ENCODE measurements at places on chromosomes 16 and 17.

- DNase-seq = peak; percentile 59
Measured at GRCh38 chr16:53503991-53504663, 1.1 kb upstream of the AKTIP start.

- peak; percentile 67 for DNase-seq
Measured at GRCh38 chr16:4613636-4614570, 785 bp downstream of the UBALD1 start.

- peak; percentile 23 for DNase-seq
Measured at GRCh38 chr16:59042301-59042700, 308.2 kb upstream of the GOT2 start.

DNA sequence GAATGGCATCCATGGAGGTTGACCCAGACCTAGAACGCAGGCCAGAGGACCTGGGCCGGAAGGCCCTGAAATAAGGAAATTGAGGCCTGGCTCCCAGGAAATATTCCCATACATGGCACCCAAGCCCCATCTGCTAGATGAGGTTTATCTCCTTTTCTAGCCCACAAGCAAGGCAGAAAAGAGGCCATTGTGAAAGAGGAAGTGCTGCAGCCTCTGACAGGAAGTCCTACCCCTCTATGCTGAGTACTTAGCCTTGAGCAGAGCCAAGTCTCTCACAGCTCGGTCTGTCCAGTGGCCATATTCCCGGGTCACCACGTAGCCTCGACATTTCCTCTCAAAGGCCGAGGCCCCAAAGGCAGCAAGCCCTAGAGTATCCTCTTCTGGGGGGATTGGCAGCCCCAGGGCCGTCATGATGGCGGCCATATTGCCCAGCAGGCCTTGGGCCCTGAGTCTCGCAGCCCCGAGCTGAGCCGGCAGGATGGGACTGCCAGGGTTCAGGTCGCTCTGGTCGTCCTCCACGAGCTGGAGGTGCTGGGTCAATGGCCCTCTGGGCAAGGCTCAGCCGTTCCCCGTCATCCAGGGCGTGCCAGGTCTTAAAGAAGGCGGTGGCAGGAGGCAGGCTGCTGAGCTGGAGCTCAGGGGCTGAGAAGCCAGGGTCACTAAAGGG, 7.8 kb downstream of the CTF1 start:
- no peak for DNase-seq

- DNase-seq = no peak
Measured at GRCh38 chr17:13099089-13099735, 81.4 kb upstream of the ELAC2 start.

DNA sequence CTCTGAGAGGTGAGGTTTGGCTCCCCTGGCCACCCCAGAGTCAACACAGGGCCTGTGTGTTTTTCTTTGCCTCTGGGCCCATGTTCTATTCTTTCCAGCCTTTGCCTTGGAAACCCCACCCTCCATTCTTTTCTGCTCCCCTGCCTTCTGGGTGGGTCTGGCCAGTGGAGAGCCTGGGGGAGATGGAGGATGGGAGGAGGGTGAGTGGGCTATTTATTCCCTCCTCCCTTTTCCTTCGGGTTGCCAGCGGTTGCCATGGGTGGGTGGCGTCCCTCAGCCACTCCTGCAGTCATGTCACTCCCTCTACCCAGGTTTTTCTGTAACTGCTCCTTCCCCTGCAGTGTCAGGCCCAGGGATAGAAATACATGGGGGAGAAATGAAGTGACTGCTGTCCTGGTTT, 15.5 kb downstream of the CMIP start:
- no peak for DNase-seq

DNA sequence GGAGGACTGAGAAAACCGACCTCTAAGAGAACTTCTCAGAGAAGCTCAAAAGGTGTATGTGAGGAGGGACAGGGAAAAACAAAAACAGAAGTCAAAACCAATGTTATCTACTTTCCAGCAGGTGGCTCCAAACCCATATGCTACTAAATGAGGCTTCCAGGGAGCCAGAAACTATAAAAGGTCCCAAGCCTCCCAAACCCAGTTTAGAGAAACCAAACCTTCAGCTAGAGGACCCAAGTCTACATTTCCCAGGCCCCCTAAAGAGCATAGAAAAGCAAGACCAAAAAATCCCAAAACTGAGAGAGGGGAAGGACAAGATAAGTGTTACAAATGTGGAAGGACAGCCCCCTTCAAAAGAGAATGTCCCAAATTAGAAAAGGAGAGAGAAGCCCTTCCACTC, 3.7 kb downstream of the HPR start:
- peak; percentile 46 for DNase-seq

GRCh38 chr17:7220593-7221277, 997 bp downstream of the ACADVL start:
- DNase-seq = peak; percentile 80

DNA sequence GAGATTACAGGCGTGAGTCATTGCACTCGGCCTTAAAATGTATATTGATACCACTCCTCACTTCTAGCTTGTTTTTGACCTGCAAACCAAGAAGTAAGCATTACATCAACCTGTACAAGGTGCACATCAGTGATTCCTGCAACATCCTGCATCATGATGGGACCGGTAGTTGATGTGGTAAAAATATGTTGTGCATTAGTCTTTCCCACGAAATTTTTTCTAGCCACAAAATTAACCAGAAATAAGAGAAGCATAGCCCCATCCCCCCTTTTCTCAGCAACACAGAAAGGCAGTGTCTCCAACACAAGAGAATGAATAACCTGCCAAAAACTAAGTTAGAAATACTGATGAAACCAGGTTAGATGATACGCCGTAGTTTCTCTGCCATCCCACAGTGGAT, 21.1 kb upstream of the NSMCE1 start:
- no peak for DNase-seq

GRCh38 chr16:56915336-56916119, 16.4 kb upstream of the HERPUD1 start:
- peak; percentile 16 for DNase-seq

DNA sequence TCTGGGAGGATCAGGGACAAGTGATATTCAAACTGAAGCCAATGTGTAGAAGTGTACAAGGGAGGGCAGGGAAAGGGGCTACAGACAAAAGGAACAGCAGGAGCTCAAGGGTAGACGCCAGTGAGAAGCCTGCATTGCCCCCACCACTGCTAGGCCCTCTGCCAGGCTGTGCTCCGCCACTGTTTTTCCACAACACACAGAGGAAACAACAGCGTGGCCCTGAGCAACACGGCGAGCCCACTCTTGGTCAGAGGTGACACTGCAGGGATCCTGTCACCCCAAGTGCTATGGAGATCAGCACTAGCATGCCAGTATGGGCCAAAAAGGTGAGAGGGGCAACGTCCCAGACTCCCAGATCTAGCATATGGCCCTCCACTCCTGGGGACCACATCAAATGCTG, 23.4 kb downstream of the MYO18A start:
- DNase-seq = peak; percentile 41

- no peak for DNase-seq
Measured at GRCh38 chr16:4381072-4381934, 9.7 kb downstream of the VASN start.

GRCh38 chr16:11272921-11273720, at the start of gene PRM3:
TSS of gene PRM3 (minus strand) at chr16:11273629. CDS start at chr16:11273595, 34 bp downstream.
- no peak for DNase-seq

GRCh38 chr17:74508156-74508555, 23.1 kb downstream of the CD300LB start:
- DNase-seq = no peak

DNA sequence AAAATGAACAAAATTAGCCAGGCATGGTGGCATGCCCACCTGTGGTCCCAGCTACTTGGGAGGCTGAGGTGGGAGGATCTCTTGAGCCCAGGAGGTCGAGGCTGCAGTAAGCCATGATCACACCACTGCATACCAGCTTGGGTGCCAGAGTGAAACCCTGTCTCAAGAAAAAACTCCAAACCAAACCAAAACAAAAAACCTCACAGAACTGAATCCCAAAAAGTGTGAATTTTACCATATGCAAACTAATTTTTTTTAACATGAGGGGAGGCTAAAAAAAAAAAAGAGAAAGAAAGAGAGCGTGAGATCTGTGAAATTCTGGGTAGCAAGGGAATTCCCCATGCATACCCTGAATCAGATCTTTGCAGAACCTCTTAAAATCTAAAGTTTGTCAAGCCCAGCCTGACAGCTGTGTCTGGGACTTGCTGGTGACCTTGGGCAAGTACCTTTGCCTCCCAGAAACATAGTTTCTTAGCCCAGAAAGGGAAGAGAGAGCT, 17.1 kb upstream of the CDH1 start:
- DNase-seq = no peak

DNA sequence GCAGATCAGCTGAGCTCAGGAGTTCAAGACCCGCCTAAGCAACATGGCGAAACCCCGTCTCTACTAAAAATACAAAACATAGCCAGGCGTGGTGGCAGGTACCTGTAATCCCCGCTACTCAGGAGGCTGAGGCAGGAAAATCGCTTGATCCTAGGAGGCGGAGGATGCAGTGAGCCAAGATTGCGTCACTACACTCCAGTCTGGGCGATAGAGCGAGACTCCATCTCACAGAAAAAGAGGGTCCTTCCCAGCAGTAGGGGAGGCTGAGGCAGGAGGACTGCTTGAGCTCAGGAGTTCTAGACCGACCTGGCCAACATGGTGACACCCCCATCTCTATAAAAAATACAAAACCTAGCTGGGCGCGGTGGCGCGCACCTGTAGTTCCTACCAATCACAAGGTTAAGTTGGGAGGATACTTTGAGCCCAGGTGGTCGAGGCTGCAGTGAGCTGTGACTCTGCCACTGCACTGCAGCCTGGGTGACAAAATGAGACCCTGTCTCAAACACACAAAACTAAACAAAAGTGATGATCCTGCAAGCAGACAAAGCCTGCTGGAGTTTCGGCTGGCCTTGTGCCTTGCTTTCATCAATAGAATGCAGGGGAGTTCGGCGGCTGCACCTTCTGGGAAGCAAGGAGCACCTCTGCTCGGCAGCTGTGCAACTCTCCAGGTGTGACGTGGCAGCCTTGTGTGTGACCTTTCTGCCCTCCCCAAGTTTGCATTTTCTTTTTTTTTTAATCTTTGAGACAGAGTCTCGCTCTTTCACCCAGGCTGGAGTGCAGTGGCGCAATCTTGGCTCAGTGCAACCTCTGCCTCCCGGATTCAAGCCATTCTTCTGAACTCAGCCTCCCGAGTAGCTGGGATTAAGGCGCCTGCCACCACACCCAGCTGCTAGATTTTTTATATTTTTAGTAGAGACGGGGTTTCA, 12.4 kb upstream of the YWHAE start:
- DNase-seq = no peak

- DNase-seq = peak; percentile 69
Measured at GRCh38 chr17:74305865-74306654, 20.0 kb upstream of the KIF19 start.

DNA sequence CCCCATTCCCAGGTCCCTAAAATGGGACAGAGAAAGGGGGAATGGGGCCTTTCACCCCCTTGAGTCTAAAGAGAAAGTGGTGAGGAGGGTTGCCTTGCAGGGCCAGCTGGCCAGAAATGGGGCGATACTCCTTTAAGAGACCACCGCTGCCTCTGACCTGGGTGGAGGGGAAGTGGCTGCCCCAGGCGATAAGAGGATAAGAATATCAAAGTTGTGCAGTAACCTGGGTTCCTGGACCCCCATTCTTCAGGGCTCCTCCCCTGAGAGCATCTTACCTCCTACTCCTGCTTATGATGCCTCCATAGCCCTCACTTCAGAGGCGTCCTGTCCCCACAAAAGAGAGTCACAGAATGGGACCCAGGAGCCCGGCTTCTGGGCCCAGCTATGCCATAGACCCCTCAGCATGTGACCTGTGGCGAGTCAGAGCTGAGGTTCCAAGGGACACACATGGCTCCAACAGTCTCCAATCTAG, 5.2 kb upstream of the TSPOAP1 start:
- no peak for DNase-seq

DNA sequence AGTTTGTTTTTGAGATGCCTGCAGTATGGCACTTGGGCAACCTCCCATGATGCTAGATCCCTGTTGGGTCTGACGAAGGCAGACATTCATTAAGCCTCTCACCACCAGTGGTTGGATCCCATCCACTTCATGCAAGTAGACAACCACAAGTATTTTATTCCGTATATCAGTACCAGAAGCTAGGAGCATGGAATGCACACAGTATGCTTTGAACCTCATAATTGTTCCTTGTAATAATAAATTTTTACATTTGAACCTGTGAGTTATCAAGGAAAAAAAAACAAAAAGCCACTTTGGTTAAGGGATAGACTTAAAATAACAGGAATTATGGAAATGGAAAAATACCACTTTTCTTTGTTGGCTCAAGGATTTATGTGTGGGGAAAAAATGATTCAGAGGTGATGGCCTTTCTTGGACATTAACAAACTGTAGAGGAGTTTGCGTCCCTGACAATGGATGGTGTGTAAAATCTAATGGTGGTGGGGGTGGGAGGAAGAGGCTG, 107.1 kb upstream of the KCNJ16 start:
- peak; percentile 98 for DNase-seq

GRCh38 chr16:51449441-51449840, 298.4 kb upstream of the SALL1 start:
- DNase-seq = no peak

DNA sequence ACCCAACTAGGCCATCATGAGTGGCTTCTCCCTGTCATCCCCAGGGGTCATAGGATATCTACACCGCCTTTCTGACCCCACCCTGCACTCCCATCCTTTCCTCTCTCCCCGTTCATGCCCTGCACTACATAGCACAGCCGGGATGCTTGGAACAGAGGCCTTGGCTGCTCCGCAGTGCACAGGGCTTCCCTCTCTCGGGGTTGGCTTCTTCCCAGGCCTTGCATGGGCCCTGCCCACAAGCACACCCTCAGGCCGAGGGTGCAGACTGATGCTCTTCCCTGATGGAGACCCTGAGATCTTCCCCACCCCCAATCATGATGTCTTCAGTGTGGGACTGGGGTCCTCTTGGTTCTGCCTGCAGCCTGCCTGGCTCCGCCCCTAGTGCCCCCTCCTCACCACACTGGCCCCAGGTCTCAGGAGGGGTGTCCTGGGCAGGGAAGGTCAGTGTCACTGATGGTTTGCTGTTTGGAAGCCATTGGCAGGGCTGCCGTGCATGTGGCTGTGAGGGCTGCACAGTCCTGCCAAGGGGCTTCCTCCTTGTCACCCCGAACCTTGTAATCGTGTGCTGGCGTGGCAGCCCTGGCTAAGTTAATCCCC, 14.3 kb upstream of the NAGLU start:
- peak; percentile 62 for DNase-seq

DNA sequence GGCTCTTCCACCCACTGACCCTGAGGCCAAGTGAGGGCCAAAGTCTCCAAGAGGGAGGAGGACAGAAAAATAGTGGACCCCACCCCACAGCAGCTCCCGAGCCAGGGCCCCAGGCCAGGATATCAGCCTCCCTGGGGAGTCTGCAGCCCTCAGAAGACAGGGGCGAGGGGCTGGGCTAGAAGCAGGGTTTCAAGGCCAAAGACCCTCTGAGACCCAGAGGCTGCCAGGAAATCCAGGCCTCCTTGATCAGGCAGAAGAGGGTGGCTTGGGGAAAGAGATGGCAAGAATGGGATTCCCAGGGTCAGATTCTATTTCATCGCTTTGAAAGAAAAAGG, 156.1 kb downstream of the ZNF423 start:
- peak; percentile 8 for DNase-seq

- peak; percentile 73 for DNase-seq
Measured at GRCh38 chr16:2912330-2913199, 834 bp downstream of the FLYWCH1 start.

GRCh38 chr16:87218281-87219055, 98.7 kb downstream of the C16orf95 start:
- DNase-seq = no peak

- DNase-seq = no peak
Measured at GRCh38 chr16:85809645-85810044, 10.2 kb downstream of the COX4I1 start.

GRCh38 chr16:84563786-84564420, 54.0 kb downstream of the COTL1 start:
- no peak for DNase-seq

GRCh38 chr16:10466861-10467260, 81.0 kb downstream of the ATF7IP2 start:
- DNase-seq = no peak

Measured in astrocyte of the hippocampus (primary cell).